ENCODE measurements at places on chromosomes 7 and 10. TPM values are rescaled to one million over a fixed set of nuclear protein-coding genes. Genes with fewer than 3 reads are reported as not detected.

The CAV1 gene
- total RNA-seq, result 219 TPM

The ACTL6B gene
- total RNA-seq, result not detected

DNA sequence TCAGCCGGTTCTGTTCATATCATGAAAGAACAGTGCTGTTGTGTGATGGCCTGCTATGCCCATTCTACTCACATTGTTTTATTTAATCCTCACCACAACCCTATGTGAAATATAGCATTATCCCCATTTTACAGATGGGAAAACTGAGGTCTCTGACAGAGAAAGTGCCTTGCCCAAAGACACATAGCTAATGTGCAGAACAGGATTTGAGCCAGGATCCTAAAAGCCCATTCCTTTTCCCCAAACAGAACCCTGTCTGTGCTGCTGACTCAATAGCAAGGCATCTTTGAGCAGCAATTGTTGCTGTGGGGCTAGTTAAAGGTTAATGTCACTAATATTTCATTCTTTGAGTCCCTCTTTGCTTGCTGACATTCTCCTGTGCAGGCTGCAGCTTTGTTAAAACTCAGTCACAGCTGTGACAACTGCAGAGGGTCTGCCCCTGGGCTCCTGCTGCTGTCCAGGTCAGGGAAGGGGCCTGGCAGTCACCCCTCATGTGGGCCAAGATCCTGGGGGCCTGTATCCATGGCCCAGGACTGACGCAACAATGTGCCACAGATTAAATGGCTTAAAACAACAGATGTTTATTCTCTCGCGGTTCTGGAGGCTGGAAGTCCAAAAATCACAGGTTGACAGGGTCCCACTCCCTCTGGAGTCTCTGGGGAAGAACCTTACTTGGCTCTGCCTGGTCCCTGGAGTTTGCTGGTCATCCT, 40.4 kb downstream of the AFAP1L2 start:
- no peak for DNase-seq

DNA sequence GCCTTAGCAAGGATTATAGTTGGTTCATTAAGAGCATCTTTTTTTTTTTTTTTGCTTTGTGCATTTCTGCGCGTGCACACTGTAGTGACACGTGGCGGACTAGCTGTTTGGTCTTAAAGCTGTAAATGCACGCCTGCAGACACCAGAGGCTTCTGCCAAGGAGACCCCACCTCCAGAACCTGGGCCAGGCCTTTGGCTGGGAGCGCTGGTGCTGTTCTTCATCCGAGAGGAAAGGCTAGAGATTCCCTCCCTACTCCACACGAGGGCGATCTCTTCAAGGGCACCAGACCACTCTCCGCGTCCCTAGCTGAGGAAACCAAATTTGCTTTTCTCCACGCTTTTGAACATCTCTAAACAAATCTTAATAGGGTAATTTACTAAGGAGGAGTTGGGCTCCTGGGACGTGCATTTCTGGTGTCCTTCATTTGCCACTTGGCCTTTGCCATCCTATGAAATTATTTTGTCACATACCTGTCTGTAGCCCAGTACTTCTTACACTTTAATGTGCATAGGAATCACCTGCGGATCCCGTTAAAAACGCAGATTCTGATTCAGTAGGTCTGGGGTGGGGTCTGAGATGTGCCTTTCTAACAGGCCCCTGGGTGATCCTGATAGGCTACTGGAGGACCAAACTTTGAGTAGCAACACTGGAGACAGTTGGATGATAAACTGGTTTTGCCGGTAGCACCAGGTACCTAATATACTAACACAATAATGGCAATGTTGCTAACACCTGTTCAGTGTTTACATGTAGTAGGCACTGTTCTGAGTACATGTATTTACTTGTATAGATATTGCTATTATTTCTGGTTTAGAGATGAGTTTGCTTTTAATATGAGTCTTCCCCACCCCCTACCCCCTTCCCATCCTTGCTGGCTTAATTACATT, 1.3 kb upstream of the SLC26A5 start:
- DNase-seq, result peak; percentile 62

DNA sequence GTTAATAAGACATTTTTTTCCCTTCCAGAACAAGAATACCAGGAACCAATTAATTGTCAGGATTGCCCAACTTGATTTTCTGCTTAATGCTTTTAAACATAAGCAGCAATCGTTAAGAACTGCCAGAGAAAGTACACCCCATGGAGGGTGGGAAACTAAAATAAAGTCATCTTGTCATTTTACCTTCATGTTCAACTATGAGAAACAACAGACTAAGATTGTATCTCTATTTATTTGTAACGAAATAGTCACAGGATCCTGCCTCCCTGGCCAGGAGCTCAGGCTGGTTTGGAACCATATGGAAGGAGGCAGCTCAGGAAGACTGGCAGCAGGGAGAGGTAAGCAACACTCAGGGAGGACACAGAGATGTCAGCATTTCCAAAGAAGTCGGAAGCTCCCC, 129.6 kb downstream of the TNS3 start:
- no peak for DNase-seq

DNA sequence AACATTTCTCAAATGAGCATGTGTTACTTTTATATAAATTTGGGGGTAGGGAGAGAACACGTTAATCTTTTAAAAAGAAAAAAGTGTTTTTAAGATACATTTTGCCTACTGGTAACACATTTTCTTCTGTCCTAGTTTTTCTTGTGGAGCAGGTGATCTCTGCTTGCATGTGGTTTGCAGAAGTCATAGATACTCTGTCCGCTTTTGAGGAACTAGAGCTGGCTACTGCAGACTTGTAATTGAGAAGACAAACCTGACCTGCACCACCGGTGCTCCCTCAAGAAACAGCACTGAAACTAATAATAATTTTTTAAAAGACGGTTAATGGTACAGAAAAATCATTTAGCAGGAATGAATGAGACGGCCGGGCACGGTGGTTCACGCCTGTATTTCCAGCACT, 243.1 kb downstream of the KIAA1217 start:
- no peak for DNase-seq

DNA sequence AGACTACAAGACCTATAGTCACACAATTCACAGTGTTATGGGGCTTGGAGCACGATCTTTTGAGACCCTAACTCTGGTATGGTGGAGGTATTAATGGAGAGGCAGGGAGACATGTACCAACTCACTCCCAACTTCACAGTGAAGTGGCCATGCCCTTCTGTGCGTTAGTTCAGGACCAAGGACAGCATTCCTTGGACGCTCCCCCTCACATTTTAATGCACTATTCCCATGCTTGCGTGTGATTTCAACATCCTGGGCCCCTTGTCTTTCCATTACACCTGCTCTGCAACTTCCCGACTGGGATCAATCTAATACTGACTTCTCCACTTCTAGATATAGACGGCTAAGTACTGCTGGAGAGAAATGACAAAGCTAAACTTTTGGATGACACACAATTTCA, 72.7 kb downstream of the PLCE1 start:
- peak; percentile 55 for DNase-seq

DNA sequence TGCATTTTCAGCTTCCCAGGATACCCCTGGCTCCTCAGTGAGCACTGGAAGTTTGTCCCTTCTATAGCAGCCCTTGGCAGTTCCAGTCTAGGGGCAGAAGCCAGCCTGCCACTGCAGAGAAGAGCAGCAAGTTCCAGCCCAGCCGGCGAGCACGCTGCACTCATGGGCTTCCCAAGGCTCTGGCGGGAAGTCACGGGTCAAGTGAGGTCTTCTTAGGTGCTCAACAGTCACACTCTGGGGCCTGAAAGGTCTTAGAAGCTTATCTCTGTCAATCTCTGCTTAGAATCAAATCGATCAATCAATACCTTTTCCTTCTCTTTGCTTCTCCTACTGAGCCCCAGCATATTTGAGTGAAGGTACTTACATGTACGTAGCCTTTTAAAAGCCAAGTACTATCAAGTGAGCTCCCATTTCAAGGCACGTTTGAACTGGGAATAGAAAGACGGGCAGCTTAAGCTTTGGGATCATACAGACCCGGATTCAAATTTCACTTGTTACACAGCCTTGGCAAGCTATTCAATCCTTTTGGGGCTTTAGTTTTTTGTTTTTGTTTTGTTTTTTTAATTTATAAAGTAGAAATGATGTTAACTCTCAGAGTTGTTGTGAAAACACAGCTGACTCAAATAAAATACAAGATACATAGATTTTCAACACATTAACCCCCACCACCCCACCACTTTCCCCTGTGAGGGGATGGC, 152.6 kb upstream of the KLF14 start:
- no peak for DNase-seq

DNA sequence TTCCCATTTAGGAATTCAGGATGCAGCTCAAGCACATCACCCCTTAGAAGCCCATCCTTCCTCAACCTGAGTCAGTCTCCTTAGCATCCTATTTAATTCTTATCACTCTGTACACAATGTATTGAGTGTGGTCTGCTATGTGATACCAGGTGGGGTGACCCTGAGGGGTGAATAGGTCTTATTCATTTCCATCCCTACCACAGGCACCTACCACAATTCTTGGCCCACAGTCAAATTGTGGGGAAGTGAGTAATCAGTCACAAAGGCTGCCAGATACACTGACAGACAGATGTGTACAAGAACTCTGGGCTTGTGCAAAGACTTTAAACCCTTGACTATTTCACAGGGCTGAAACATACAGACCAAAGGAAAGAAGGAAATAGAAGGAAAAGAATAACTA, 560.5 kb downstream of the PARD3 start:
- DNase-seq, result peak; percentile 78

DNA sequence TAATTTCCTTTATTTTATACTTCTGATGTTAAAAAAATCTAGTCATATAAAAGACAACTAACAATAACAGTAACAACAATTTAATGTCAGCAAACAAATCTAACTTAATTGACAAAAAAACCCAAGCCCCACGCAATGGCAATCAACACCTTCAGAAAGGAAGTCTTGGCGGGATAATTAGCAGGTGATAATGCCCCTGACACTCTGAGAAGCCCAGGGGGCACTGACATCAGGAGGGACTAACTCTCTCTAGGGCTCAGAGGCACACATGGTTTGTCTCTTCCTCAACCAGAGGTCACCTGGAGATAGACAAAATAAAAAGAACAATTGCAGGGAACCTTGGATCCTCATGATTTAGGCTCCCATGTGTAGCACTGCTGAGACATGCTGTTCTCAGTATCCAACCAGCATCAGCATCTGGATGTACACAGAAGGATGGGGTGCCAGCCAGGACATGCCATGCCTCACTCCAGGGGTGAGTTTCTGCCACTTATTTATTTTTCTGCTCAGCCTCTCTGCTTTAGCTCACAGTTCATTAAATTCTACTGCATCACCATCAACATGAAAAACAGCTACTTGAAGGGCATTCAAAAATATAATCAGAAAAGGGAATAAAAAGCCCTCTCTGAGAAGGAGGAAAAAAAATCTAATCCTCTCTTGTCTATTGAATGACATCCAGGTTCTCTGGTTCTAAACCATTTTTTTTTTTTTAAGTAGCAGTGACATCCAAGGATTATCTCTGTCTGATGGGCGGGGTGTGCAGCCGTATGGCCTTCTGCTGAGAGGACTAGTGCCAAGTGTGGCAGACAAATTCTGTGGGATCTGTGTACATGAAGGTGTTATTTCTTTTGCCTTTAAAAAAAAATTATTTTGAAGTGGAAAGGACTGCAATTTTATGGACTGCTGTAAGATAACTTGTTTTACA, 96.3 kb downstream of the ATXN7L1 start:
- DNase-seq, result no peak

DNA sequence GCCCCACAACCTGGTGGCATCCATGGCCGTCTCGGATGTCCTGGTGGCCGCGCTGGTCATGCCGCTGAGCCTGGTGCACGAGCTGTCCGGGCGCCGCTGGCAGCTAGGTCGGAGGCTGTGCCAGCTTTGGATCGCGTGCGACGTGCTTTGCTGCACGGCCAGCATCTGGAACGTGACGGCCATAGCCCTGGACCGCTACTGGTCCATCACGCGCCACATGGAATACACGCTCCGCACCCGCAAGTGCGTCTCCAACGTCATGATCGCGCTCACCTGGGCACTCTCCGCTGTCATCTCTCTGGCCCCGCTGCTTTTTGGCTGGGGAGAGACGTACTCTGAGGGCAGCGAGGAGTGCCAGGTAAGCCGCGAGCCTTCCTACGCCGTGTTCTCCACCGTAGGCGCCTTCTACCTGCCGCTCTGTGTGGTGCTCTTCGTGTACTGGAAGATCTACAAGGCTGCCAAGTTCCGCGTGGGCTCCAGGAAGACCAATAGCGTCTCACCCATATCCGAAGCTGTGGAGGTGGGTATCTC, 1.1 kb downstream of the HTR5A start:
- no peak for DNase-seq

- DNase-seq, result no peak
These were observed 4.5 kb downstream of the DMTF1 start for GRCh38 chr7:87156709-87157108.

DNA sequence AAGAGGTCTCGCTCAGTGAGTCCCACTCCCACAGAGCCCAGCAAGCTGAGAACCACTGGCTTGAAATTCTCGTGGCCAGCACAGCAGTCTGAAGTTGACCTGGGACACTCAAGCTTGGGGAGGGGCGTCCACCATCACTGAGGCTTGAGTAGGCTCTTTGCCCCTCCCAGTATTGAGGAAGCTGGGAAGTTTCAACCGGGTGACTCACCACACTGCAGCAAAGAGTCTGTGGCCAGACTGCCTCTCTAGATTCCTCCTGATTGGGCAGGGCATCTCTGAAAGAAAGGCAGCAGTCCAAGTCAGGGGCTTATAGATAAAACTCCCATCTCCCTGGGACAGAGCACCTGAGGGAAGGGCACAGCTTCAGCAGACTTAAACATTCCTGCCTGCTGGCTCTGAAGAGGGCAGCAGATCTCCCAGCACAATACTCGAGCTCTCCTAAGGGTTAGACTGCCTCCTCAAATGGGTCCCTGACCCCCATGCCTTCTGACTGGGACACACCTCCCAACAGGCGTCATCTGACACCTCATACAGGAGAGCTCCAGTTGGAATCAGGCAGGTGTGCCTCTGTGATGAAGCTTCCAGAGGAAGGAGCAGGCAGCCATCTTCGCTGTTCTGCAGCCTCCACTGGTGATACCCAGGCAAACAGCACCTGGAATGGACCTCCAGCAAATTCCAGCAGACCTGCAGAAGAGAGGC, 970.9 kb upstream of the LRRN3 start:
- DNase-seq, result peak; percentile 47

DNA sequence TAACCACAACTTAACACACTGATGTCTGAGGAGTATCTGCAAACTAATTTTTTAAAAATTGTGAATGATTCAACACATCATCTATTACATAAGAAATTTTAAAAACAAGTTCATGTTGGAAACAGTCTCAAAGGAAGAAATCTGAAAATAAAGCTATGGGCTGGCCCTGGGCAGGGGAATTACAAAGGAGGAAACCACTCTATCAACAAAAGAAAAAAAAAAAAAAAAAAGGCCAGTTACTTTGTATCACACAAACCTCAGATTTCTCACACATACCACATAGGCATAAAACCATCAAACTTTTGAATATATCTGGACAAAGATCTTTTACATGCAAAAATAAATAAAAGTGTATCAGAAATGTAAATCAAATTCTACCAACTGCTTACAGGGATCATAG, 20.8 kb downstream of the TIAL1 start:
- no peak for DNase-seq
